Fibroblast of skin of left quadriceps (primary cell): ENCODE measurements at places on chromosomes 7 and 10.

DNA sequence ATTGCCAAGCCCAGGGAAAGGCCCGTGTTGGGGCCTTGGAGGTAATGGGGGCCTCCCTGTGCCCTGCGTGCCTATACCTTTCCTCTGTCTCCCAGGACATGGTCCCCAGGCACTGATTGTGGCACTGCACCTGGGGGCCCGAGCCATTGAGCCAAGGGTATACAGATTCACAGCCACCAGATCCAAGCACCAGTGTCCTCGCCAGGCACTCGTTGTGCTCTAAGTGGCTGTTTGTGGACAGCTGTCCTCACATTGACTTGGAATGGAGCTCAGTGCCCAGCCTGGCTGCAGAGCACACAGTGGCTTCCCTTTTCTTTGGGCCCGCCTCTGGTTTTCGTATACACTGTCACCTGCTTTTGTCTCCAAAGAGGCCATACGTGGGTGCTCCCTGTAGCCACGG is 72.0 kb upstream of the BTBD16 start:
- DNase-seq = no peak

DNA sequence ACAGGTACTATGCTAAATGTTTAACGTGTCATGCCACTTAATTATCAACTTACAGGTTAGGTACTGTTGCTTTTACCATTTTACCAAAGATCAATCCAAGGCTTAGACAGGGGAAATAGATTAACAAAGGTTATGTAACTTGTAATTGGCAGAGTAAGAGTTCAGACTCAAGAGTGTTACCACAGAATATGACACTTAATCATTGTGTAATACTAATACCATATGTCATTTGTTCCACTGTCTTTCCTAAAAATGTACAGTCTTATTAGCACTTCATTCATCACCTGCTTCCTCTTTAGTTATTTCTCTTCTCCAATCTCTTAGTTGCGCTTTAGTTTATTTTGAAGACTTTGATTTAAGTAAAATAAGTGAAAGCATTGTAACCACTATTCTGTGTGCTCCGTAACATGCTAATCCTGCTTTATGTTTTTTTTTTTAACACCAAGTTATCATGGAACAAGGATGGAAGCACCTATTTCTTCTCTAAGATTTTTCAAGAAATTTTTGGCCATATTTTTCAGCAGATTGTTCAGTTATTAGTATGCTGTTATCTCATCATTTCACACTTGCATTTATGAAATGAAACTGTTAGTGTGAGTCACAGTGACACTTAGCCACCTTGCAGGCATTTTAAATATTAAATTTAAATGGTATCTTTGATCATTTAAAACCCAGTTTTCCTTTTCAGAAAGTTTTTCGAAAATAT is 197.3 kb downstream of the PHF14 start:
- no peak for DNase-seq

GRCh38 chr7:22566176-22566575 is 66.2 kb upstream of the STEAP1B start:
- no peak for DNase-seq

DNA sequence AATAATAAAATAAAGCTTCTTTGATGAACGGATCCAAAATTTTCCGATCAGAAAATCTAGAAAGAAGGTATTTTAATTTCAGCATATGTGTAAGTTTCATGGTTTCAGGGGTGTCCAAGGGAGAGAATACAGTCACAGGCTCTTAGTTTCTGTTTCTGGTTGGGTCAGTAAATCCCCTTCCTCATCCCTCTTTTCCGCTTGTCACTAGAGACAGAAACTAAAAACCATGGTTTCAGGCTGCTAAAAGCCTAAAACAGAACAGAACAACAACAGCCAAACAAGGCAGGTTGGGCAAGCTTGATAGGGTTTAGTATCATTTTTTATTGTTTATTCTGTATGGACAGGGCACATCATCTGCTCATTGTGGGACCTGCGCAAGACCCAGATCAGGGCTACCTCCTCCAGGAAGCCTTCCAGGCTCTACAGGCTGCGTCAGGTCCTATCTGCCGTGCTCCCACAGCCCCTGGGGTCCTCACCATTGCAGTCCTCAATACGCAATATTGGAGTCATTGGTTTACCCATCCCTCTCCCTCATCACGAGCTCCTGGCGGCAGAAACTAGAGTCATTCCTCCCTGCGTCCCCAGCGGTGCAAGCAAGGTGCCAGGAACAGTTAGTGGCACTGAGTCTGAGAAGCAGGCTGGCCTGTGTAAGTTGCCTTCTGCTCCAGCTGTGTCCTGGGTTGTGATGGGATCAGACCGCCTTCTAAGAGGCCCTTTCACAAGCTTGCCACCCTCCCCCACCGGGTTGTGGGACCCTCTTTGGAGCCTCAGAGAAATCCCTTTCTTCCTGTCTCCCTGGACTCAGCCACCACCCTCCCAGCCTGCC is 70.2 kb upstream of the CUX1 start:
- no peak for DNase-seq

DNA sequence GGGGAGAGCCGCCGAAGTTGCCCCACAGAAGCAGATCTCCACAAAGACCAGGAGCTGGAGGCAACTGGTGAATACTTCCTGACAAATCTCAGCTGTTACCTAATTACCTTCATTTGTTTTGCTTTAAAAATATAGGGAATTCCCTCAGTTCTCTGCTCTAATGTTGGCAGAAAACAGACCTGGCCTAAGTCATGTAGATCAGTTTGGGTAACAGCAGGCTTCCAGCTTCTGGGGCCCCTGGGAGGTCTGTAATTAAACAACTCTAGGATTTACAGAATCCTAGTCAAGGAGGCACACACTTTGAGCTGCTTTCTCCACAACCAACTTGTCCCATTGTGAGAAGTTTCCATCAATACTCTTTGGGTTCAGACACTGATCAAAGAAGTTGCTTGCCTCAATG is 123.4 kb downstream of the HTR7 start:
- no peak for DNase-seq
